ENCODE measurements at places on chromosomes 1 and 21.

GRCh38 chr1:172613294-172613693 lies 45.6 kb upstream of the FASLG start:
- no peak for DNase-seq

DNA sequence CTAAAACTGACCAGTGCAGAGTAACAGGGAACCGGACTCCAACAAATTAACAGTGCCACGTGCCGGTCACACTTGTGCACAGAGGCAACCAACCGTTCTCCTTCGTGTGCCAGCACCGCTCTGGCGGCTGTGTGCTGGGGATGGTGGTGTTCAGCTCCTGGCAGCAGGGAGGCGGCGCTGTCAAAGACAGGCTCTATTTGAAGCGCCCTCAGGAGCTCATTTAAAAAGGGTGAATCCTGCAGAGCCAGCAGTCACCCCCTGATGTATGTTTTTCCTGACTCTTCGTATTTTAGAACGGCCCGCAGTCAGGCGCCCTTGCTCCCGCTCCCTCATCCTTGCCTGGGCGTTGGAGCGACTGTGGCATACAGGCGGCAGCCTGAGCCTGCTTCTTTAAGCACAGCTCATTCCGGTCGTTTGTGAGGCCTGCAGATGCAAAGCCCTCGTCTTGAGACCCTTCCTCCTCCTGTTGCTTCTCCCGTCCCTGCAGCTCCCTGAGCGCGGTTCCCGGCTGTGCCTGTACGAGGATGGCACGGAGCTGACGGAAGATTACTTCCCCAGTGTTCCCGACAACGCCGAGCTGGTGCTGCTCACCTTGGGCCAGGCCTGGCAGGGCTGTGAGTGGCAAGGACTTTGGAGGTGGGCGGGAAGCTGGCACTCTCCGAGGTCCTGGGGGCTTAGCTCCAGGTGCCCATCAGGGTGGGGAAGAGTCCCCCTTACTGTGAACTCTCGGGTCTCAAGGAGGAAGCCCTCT lies 1.1 kb downstream of the DFFB start:
- no peak for DNase-seq

DNA sequence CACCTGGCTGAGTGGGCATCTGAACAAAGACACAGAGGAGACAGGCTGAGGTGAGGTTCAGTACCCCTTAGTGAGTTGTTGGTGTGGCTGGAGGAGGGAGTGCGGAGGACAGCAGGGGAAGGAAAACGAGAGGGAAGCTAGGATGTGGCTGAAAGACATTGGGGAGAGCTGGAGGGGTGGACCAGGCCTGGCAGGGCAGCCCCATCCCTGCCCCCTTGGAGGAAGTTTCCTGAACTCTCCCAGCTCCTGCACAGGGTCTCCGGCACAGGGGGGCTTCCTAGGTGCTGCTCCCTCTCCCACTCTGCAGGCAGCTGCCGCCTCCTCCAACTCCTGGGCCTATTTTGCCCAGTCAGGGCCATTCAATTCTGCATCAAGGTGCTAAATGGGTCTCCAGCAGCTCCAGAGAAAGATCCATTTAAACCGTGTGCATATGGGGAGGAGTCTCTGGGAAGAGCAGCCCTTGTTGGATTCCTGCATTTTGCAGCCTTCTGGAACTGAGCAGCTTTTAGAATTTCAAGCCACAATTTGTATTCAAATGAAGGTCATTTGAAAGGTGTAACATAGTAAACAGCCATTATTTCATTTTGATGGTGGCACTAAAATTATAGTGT lies 193.9 kb downstream of the CAMTA1 start:
- DNase-seq, result no peak

GRCh38 chr1:31541194-31541593 lies 35.1 kb upstream of the TINAGL1 start:
- DNase-seq, result no peak

DNA sequence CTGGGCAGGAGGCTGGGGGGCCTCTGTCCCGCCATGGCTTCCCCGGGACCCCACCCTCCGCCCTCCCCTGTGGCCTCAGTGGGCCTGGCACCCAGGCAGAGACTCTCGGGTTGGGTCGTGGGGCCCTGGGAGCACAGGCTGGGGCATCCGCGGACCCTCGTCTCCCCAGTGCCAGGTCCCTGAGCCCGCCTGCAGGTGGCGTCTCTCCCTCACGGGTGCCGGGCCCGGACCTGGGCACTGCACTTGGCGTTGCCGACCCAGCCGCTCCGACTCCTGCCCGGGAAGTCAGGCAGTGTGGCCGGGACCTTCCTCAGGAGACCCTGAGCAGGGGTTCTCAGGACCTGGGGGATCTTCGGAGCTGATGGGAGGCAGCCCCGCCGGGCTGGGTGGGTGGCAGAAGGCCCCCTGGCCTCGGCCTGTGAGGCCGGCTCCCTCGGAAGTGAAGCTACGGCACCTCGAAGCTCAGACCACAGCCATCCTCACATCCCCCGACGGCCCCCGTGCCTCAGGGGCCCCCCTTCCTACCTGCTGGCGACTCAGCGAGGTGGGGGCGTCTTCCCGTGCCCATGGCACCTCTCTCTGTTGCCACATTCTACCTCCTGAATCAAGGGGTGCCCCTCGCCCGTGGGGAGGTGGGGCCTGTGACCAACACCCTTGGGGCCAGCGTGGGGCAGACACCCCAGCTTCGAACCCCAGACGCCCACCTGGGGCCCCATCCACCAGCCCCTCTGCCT lies 6.4 kb upstream of the C1orf159 start:
- DNase-seq, result peak; percentile 88

DNA sequence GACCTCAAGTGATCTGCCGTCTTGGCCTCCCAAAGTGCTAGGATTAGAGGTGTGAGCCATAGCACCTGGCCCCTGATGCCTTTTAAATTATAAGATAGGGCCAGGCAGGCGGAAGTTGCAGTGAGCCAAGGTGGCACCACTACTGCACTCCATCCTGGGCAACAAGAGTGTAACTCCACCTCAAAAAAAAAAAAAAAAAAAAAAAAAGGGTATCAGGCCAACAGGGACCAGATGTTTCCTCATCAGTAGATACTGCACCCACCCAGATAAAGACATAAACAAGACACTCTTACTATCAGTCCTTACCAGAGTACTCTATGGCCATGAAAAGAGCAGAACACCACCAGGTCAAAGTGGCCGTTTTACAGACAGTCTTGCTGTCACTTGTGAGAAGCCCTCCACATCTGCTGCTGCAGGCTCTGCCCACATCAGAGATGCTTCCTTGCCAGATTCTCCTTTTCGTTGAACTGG lies 3.3 kb downstream of the C21orf58 start:
- DNase-seq, result no peak

DNA sequence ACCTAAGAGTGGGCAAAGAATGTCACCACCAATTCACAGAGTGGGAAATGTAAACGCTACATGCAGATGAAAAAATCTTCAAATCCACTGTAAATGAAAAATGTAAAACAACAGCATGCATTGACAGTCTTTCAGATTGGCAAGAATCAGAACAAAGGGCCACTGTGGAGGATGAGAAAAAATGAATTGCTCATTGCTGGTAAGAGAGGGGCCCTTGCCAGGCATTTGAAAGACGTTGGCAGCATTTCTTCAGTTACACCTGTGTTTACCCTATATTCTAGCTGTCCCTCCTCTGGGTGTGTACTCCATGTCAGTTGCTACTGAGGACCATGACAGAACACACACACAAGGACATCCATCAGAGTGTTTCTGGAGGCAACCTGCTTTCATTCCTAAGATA lies 25.8 kb upstream of the AADACL3 start:
- no peak for DNase-seq

DNA sequence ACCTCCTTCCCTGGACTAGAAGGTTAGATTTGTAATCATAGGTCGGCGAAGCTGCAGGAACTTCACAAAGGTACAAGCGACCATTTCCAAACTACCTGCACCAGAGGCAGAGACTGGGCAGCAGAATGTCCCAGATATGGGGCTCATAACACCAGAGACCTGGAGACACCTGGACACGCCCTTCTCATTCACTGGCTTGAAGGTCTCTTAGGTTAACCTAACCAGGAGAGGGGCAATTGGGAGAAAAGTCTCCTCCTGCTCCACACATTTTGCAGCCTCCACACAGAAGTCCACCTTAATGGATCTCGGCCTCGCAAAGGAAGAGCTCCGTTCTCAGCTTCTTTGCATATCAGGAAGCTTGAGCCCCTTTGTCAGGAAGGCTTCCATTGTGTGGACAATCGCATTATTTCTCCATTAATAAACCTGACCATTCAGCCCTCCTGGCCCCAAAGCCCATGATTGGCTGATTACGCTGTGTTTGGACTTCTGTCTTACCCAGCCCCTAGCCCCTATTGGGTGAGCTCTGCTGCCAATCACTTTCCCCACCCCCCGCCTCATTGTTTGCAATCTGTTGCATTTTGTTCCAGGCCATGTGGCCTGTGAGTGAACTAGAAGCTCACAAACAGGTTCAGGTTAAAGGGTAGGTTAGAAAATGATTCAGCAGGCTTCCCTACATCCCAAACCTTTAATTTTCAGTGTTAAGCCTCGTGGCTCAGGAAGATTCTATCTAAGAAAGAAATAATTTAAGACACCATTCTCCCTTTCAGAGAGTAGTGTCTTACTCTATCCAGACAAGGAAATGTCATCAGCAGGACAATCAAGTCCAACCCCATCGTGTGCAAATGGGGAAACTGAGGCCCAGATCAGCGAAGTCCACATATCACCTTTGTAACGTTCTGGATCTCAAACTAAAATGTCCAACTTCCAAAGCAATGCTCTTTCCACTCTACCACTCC lies 2.8 kb downstream of the MYCL start:
- peak; percentile 10 for DNase-seq

DNA sequence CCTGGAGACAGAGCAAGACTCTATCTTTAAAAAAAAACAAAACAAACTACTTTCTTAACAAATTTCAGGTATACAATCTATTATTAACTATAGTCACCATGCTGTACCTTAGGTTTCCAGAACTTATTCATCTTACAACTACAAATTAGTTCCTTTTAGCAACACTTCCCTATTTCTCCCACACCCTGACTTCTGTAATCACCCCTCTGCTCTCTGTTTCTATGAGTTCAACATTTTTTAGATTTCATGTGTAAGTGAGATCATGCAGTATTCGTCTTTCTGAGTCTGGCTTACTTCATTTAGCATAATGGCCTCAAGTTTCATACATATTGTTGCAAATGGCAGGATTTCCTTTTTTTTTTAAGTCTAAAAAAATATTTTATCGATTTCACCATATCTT lies 77.9 kb upstream of the LPGAT1 start:
- DNase-seq, result no peak

DNA sequence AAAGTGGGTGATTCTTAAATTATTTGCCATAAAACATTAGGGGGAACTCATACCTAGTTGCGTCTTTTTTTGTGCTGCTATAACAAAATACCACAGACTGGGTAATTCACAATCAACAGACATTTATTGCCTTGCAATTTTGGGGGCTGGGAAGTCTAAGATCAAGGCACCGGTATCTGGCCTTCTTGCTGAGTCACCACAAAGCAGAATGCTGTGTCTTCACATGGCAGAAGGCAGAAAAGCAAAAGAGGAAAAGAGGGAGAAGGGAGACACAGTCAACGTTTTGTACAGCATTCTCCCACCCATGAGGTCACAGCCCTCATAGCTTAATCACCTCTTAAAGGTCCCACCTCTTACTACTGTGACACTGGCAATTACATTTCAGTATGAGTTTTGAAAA lies 291.0 kb downstream of the CHRM3 start:
- DNase-seq, result no peak

DNA sequence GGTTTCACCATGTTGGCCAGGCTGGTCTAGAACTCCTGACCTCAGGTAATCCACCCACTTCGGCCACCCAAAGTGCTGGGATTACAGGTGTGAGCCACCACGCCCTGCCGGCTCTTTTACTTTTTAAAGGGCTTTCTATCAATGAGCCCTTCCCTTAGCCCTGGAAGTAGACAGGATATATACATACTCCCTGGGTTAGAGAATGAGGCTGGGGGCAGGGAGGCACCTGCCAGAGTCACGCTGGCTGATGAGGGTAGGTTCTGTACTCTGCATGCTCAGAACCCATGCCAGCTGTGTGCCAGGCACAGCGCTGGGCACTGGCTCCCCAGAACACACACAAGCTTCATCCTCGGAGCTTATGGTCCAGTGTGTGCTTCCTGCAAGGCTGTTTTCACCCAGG lies 113.6 kb upstream of the IPO9 start:
- DNase-seq, result no peak

DNA sequence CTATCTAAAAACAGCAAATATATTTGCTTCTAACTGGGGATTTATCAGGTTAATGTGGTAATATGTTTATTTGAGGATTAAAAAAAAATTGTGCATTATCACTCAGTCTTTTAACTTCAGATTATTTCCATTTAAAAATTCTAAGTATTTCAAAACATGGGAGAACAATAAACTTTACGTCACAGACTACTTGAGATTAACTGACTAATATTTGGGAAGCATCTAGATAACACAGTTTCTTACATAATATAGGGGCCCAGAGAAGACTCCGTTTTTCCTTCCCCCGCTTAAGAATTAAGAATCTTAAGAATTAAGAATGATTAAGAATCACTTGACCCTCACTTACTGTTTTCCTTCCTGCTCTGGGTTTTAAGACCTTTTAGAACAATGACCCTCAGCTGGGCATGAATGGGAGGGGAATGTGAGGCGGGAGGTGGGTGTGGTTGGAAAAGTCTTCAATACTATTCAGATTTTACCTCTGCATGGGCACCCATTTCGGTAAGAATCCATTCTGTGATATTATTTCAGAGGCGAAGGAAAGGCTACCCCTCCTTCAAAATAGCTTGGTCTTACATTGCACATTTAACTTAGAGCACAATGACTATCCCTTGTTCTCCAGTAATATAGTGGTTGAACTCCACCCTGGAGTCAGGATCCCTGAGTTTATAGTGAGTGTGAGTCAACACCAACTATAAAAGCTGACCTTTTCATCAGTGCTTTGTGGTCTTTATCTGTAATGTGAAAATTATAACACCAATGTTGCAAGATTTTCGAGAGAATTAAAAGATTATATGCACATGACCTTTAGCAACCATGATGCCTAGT lies 821.3 kb downstream of the USP25 start:
- no peak for DNase-seq

DNA sequence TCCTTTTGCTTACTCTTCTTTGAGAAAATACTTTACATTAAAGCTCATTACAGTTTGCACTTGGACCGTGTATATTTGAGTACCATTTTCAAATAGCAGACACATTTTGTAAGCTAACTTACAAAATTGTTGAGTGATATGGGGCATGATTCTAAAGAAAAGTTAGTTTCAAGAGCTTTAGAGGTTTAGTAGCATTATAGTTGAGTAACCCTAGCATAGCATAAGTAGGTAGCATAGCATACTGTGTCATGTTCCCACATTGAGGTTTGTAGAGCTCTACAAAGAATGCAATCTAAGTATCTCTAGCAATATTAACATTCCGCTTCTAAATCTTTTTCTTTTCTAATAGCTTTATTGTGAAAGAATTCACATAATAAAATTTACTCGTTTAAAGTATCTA lies 92.0 kb downstream of the ITSN1 start:
- no peak for DNase-seq

GRCh38 chr1:66305927-66306326 lies 228.0 kb upstream of the SGIP1 start:
- no peak for DNase-seq

DNA sequence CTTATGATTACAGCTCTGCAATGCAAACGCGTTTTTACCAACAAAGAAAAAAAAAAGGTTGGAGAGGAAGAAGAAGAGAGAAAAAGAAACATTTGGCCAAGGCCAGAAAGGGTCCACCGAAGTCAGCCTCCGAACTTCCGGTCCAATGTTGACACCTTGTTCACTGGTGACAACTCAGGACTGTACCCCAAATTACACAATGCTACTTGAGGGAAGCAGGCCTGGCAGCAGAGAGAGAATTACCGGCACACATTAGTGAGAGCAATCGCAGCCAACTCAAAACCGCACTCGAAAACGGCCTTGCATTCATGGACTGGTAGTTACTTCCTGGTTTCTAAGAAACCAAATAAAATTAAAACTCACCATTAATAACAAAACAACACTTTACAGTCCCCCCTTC lies 652.5 kb downstream of the KIF26B start:
- no peak for DNase-seq

GRCh38 chr1:45373573-45373972 lies 33.3 kb upstream of the MUTYH start:
- DNase-seq, result no peak

Data from stimulated activated CD4-positive, alpha-beta T cell treated with anti-CD3 and anti-CD28 coated beads, Interleukin-4, amount 100 ng/mL, for 1 hour (primary cell).